ENCODE measurements at places on chromosomes 3 and 15. TPM values are rescaled to one million over a fixed set of nuclear protein-coding genes. Genes with fewer than 3 reads are reported as not detected.

Gene RAD51
- 42.4 TPM for total RNA-seq

Gene CD86
- 0.40 TPM for total RNA-seq

Gene FEZF2
- total RNA-seq: not detected

Gene ZNF860
- 8.6 TPM for total RNA-seq

Gene STARD9
- 6.0 TPM for total RNA-seq

Gene ERICH6
- total RNA-seq: not detected

Data from H1 (cell line).